MM.1S (cell line): ENCODE measurements at places on chromosomes 12 and 14.

DNA sequence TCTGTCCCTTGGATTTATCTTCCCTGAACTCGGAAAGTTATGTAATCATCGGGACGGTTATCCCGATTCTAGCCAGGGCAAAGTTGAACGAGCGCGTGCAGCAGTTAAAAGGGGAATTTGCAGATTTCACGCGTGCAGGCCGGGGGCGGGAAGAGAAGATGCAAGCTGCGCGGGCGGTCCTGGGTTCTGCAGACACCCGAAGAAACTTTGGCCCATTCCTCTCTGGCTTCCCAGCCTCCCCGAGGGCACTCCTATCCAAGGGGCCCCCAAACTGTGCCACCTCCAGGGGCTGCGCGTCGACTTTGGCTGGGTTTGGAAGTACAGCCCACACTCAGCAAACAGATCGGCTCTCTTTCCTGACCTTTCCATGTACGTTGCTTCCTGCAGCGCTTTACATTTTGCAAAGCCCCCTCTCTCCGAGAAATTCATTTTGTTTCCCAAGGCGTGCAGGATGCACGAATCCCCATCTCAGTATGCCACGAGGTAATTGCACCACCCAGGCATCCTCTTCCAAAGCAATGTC is 941 bp upstream of the PPP1CC start:
- no peak overlapping the region for H3K4me3 ChIP-seq
- no peak overlapping the region for H3K27ac ChIP-seq
- no peaks in the 10 kb centered on the region for H3K4me1 ChIP-seq
- DNase-seq, result no peak
- no peaks in the 10 kb centered on the region for H3K36me3 ChIP-seq
- no peaks in the 10 kb centered on the region for H3K27me3 ChIP-seq

GRCh38 chr12:88388566-88389540 is 191.4 kb downstream of the KITLG start:
- no peak for DNase-seq
- H3K36me3 ChIP-seq, result no peaks in the 10 kb centered on the region
- H3K27ac ChIP-seq, result no peak overlapping the region
- no peak overlapping the region for H3K4me3 ChIP-seq

- H3K36me3 ChIP-seq, result no peaks in the 10 kb centered on the region
- no peaks in the 10 kb centered on the region for H3K4me1 ChIP-seq
- DNase-seq, result no peak
Observed at GRCh38 chr12:44571006-44571550, 305.0 kb downstream of the NELL2 start.

GRCh38 chr12:116599285-116600136 is 40.3 kb downstream of the MAP1LC3B2 start:
- DNase-seq, result peak; percentile 34
- no peaks in the 10 kb centered on the region for H3K27me3 ChIP-seq
- H3K27ac ChIP-seq, result no peak overlapping the region
- H3K4me1 ChIP-seq, result no peaks in the 10 kb centered on the region
- no peaks in the 10 kb centered on the region for H3K36me3 ChIP-seq

- no peak overlapping the region for H3K27ac ChIP-seq
- no peak for DNase-seq
- H3K4me3 ChIP-seq, result no peak overlapping the region
- H3K36me3 ChIP-seq, result no peaks in the 10 kb centered on the region
- H3K4me1 ChIP-seq, result peaks cover 15% of the 10 kb centered on the region
Observed at GRCh38 chr12:24944601-24944975, 4.3 kb downstream of the BCAT1 start.

DNA sequence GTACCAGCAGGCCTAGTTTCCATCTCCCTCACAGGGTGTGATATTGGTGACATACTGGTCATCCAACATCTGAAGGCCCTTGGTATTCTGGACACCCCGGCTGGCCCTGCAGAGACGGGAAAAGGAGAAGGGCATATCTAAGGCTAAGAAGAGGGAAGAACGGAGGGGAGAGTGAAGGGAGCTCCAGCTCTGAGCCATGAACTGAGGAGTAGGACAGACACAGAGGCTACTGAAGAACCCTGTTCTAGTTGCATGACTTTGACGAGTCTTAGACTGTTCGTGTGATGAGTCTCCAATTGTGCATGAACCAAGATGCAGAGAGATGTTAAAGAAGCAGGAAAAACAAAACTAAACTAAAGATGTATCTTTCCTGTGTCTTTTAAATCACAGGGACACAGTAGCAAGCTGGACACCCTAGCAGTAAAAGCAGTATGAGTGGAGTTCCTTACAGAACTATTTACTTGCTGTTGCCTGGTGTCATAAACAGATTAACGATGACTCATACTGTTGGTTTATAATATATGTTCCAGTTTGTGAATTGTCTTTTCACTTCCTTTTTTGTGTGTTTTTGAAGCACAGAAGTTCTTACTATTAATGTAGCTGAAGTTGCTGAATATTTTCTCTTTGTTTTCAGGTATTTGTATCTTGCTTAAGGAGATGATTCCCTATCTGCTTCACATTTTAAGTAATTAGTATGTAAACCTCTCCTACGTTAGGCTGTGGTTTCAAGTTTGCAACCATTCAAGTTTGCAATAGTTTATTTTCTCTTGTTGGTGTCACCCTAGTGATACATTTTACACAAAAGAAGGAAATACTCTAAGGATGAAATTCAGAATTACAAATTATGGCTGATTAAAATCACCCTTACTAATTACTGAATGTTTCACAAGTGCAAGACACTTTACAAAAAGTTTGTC is 15.7 kb downstream of the FAR2 start:
- peak overlapping the region; percentile 74 for H3K27ac ChIP-seq
- peak overlapping the region; percentile 2; the same call in 1 of the 2 replicates for H3K4me3 ChIP-seq
- no peaks in the 10 kb centered on the region for H3K36me3 ChIP-seq
- peak; percentile 45 for DNase-seq
